ENCODE measurements at places on chromosomes 7 and 10.
A peak's percentile ranks its signal among the peaks of the same experiment; 100 is the strongest.

DNA sequence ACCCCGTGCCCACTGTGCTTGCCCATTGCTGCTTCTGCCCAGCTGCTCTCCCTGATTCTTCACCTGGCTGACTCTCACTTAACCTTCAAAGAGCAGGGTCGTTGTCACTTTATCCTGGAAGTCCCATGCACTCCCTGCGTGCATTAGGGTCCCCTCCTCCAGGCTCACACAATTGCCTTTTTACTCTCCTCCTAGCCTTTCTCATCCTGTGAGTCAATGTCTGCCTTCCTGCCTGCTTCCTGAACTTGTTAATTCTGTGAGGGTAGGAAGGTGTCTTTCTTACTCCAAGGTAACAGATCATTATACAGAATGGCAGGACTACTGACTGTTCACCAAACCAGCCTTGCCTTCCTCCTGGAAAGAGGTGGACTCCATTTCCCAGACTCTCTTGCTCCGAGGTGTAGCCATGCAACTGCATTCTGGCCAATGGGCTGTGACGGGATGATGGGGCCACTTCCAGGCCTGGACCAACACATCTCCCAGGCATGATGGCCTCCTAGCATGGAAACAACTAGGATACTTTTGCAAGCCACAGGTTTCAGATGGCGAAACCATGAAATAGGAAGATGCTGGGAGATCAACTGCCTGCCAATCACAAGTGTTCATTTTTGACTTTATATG is 54.7 kb downstream of the ARHGAP22 start:
- DNase-seq: no peak

DNA sequence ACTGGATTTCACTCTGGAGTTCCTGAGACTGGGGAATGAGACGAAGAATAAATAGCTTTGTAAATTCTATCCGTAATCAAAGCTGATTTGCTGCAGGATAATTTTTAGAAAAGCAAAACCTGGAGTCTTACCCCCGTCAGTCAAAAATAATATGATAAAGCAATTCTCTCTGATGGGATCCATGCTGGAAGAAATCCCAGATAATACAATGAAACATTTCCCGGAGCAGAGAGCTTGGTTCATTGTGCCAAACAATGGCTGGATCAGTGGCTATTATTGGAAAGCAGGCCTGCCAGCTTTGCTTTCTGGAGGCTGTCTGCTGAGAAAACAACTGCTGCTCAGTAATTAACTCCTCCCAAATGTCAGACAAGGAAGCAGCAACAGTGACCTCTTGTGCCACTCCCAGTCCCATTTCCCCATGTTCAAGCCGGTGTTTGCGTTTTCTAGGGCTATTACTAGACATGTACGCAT is 609.4 kb upstream of the PCDH15 start:
- DNase-seq: peak; percentile 18

GRCh38 chr7:34939175-34939574 is 98.1 kb downstream of the DPY19L1 start:
- no peak for DNase-seq

DNA sequence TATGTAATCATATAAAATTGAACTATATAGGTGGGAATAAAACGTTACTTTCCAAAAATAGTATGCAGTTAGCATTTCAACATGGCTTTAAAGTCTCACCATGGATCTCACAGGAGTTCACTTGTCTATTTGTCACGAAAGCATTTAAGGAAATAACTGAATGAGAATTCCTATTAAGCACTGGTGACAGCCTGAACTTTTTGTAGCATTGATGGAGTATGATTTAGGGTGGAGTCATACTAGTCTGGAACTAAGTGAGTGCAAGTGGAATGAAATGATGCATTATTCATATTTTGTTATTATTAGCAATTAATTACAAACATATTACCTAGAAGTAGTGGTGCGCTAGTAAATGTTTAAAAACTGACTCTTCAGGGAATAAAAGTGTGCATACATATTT is 26.0 kb upstream of the HIBADH start:
- no peak for DNase-seq

- no peak for DNase-seq
Measured at GRCh38 chr10:34781711-34782110, 33.4 kb downstream of the PARD3 start.

DNA sequence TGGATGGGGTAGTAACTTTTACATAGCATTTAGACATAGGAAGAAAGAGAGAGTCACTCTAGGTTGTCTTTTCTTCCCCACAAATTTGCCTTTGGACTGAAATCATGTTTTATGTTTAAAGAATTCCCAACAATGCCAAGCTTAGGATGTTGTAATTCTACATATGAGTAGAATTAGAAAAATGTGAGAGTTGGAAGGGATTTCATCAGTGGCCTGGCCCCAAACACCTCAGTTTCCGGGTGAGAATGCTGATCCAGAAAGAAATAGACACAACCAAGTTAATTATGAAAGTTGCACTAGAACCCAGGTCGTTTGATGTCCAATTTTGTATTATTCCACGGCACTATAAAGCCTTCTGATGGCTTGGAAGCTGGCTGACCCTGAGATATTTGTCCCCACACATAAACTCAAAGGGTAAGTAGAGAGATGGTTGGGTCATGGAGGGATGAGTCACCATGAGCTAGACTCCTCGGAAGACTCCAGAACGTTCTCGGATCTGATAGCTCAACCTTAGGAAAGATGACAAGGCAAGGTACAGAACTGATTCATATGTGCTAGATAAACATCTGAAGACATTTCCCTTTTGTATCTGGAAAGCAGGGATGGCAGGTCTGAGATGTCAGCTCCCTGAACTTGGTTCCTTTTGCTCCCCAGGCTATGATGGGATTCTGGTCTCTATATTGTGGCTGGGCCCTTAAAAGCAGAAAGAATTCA is 48.8 kb upstream of the SLC35B4 start:
- DNase-seq: no peak

GRCh38 chr10:44628921-44629320 is 244.0 kb upstream of the CXCL12 start:
- no peak for DNase-seq

All from NCI-H524 treated with DMSO at 0.1 percent for 48 hours (cell line).